ENCODE measurements at places on chromosomes 7 and 10.

DNA sequence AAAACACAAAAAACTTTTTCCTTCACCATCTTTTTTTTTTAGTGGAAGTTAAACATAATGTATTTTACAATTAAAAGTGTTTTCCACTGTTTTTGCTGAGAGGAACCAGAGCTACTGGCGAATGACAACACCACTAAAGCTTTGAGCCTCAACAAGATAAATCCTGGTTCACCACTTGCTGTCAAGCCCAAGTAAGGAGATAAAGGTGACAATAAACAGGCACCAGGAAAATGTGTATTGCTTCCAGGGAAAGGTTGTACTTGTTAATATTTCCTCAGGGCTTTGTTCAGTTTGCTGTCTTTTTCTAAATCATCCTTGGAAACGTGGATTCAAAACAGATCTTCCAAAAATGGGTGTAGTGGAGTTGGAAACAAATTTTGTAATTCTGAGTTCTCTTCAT lies 109.9 kb upstream of the ANKRD30A start:
- DNase-seq = no peak

- DNase-seq = no peak
These were observed 176.4 kb downstream of the PTPN20 start for GRCh38 chr10:47087667-47088066.

GRCh38 chr7:14292737-14293136 lies 303.3 kb upstream of the ETV1 start:
- DNase-seq = no peak

DNA sequence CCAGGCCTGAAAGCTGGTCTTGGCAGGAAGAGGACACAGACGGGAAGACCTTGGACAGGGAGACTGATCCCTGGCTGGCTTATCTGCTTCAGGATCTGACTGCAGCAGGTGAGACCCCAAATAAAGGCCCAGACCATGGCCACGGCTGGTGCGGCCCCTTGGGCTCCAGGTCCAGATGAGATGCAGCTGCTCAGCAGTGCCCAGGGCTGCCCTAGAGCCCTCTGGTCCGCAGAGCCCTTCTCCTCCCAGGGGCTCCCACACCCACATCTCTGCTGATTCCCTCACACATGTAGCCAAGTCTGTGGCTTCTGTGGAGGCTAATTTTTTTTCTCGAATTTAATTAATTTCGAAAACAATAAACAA lies 46.3 kb downstream of the VIPR2 start:
- DNase-seq = no peak

- DNase-seq = no peak
These were observed 132.7 kb downstream of the ELAPOR2 start for GRCh38 chr7:86926732-86927131.

GRCh38 chr7:158782761-158783401 lies 46.4 kb downstream of the ESYT2 start:
- DNase-seq = no peak

DNA sequence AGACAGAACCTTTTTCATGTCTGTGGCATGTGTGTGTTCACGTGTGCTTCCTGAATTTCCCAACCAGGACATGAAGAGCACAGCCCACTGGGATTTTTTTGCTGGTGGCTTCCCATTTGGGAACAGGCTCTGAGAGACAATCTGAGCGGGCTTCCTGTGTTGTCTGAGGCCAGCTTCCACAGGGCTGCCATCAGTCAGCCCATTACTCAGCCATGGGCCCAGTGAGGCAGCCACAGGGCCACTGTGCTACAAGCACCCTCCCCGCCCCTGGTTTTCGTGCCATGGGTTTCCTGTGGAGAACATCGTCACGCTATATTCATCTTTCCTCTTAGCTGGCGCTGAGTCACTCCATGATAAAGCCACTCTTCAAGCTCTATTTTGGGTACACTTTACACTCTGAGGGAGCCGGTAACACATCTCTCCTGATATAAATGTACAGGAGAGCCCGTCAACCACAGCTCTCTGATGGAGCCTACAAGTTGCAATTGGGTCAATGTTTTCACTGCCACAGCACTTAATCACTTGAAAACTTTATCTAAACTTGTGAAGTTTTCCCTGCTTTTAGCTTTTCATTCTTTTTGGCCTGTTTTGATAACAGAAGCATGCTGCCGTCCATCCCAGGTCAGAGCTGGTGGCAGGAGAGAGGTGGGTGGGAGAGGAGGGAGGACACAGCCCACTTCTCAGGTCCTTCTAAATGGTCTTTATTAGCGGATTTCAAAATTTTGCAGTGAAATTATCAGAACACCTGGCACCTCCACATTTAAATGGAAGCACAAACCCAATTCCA lies 96.9 kb downstream of the HIPK2 start:
- DNase-seq = peak; percentile 63

GRCh38 chr7:21106296-21106732 lies 319.6 kb upstream of the SP8 start:
- no peak for DNase-seq

DNA sequence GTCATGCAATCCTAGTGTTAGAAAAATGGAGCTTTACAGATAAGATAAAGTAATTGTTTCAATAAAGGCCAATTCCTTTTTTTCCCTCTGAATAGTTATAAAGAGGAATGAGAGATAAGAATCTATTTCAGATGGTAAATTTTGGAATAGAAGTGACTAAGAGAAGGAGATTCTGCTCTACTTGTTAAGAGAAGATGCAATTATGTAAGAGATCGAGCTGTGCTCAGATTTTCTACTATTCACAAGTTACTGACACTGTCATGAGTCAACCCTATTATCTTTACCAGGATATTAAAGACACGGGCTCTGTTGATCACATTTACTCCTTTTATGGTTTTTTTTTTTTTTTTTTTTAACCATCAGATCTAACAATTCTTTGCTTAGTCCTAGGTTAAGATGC lies 511.3 kb downstream of the ARL4A start:
- no peak for DNase-seq

DNA sequence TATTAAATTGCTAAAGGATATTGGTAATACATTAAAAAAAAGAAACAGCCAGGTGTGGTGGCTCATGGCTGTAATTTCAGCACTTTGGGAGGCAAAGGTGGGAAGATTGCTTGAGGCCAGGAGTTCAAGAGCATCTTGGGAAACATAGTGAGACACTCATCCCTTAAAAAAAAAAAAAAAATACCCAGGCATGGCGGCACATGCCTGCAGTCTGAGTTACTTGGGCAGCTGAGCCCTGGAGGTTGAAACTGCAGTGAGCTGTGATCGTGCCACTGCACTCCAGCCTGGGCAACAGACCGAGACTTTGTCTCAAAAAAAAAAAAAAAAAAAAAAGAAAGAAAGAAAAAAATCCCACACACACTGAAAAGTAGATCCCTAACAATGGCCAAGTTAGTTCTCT lies 59.7 kb downstream of the MACC1 start:
- no peak for DNase-seq

DNA sequence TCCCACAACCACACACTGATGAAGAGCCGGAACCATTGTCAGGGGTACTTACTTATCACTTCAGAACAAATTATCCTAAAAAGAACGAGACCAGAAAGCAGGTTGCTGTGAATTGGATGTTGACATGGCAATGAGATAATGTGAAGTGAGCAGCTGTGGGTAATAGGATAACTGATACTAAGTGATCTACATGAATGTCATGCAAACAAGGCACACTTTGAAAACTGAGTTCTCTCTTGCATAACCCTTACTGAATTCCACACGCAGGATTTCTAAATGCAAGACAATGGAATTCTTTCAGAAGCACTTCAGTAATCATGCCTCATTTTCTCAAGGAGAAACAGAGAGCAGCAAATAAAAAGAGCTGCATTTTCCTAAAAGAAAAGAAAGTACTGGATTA lies 242.5 kb upstream of the TMEM229A start:
- DNase-seq = no peak

GRCh38 chr7:150940431-150941102 lies 37.6 kb downstream of the KCNH2 start:
- no peak for DNase-seq

DNA sequence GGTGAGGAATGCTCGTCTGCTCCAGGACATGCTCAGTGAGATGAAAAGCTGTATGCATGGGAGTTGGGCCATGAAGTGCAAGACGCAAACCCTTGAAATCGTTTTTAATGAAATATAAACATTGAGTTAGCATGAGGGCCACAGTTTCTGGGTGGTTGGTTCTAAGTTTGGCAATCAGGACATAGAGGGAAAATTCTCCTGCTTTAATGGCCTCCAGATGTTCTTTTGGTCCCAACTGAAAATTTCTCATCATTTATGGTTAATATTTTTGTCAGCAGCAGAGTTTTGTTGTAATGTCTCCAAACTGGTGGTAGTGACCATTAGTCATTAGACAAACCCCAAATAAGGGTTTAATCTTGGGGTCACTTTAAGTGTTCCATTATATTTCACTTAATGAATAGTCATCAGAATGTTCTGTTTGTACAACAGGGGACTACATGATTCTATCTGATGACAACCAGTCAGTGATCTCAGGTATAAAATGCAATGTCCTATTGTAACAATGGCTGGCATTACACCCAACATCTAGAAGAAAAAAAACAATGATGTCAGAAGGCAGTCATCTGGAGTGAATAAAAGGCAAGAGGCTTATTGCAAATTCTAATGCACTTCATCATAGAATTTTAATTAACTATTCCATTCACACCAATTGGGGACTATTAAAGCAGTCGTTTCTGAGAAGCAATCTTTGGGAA lies 197.4 kb downstream of the JCAD start:
- DNase-seq = no peak

- DNase-seq = no peak
These were observed 320.7 kb downstream of the CAMK1D start for GRCh38 chr10:12670004-12670403.

- DNase-seq = no peak
These were observed 307.2 kb downstream of the PTEN start for GRCh38 chr10:88170628-88171027.

GRCh38 chr7:99679400-99680191 lies at the start of gene CYP3A5:
CYP3A5 (minus strand) TSS chr7:99679996; CDS start chr7:99679896, 100 bp downstream.
- peak; percentile 11 for DNase-seq

- no peak for DNase-seq
These were observed 18.3 kb downstream of the STK32C start for GRCh38 chr10:132289439-132289838.

DNA sequence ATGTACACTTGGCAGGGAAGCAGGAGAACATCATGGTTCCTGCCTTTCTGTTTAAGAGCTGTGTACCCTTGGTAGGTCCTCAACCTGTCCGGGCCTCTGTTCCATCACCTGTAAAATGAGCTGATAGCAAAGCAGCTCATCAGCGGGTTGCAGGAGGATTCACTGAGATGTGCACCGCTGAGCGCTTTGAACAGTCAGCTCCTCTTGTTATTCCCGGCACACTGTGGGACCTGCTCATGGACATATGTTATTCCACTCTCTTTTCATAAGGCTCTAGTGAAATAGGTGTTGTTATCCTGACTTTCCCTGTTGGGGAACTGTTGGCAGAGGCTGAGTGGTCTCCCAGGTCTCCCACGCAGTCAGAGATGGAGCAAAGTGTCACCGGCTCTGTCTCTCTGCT lies 497.5 kb upstream of the ZMIZ1 start:
- no peak for DNase-seq

DNA sequence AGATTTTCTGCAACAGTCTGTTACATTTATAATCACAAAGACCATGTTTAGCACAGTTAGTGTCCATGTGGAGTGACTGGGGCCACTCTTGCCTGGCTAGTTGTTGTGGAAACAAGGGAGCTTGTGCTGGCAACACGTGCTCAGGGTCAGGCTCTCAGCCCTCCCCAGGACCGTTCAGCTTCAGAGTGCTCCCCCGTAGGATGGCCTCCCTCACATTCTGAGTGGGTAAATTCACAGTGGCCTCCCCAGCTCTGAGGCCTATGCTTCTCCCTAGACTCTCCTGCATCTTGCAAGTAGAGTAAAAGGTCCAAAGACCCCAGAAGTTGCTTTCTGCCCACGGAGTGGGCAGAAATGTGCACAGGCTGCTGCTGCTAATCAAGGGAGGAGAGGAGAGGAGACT lies 122.3 kb downstream of the ADCY1 start:
- DNase-seq = no peak

GRCh38 chr7:128836729-128837348 lies 6.6 kb downstream of the FLNC start:
- no peak for DNase-seq

DNA sequence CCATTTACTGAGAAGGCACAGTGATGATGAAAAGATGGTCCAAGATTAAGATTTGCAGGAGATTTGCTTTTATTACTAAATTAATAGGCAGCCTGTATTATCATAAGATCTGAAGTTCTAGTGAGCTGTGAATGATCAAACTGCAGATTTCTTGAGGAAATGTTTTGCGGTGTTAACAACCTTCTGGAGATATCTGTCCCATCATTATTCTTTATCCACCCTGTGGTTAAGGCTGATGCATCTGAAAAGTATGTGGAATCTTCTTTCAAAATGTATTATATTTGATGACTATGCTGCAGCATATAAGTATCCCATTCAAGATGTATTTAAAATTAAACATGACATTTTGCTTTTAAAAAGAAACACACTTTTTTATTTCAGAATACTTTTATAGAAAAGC lies 150.3 kb downstream of the POLR1F start:
- DNase-seq = no peak

DNA sequence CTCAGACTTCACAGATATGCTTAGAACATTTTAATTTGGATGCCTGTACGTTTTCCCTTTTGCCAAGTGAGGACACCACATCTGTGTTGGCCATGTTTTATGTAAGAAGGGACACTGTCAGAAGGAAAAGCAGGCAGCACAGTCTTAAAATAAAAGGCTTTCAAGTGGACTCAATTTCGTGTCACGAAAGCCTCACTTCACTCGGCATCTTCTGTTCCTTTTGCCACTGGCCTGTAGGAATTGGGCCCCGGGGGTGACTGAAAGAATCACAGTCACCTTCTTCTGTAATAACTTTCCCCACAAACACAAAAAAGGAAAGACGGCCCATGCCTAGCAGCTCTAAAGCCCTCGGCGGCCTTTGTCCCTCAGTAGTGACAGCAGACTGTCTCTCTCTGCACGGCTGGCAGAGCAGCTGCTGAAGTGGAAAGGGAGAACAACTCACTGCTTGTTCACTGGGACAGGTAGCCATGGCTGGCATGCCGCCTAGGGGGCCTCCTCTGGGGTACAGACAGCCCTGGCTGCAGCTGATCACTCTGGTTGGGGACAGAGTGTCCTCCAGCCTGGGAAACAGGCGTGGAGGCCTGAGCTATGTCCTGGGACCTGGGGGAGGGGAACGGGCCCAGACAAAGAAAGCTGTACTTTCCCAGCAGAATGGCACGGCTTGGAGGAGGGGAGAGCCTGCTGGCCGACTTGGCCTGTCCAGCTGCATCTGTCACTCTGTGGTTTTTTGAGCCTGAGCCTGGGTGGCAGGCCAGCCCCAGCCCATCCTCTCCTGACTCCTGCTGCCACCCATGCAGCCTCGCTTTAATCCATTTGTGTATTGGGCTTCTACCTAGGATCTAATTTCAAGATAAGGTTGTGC lies 4.4 kb downstream of the RASSF4 start:
- no peak for DNase-seq

- DNase-seq = no peak
These were observed 415.6 kb upstream of the NPVF start for GRCh38 chr7:25643770-25644394.

- DNase-seq = peak; percentile 29
These were observed at the start of gene AKR1C3 for GRCh38 chr10:5094265-5095205. AKR1C3 (plus strand) TSS chr10:5094414; CDS start chr10:5094445, 31 bp downstream.

GRCh38 chr7:19964246-19964645 lies 190.8 kb upstream of the TMEM196 start:
- no peak for DNase-seq

- no peak for DNase-seq
These were observed 32.9 kb upstream of the JCAD start for GRCh38 chr10:30092151-30092790.
